Substantia nigra (tissue), 51 donors: ENCODE measurements at places on chromosomes 12 and 14.

DNA sequence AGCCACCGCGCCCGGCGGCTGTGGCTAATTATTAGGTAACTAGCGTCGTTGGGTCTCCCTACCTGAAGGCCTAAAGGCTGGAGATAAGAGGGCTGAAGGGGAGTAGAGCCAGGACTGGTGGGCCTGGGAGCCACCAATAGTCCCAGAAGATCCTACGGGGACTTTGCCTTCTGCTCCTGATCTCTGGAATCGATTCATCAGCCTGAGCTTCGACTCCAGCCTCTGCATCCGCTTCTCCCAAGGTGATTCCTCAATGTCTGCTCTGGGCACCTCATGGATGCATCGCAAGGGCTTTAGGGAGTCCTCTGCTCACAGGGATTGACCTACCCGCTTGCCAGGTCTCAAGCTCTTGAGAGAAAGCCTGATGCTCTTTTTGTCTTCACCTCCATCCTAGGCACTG, 14.7 kb upstream of the KDM2B start:
- DNase-seq = no peak

- DNase-seq = no peak
Measured at GRCh38 chr12:108495054-108495453, 20.0 kb upstream of the FICD start.

- no peak for DNase-seq
Measured at GRCh38 chr12:107650977-107651376, 34.6 kb upstream of the PWP1 start.

- no peak for DNase-seq
Measured at GRCh38 chr12:117360551-117361346, 677 bp downstream of the NOS1 start.

GRCh38 chr12:86917121-86917520, 660.9 kb upstream of the MGAT4C start:
- DNase-seq = no peak

DNA sequence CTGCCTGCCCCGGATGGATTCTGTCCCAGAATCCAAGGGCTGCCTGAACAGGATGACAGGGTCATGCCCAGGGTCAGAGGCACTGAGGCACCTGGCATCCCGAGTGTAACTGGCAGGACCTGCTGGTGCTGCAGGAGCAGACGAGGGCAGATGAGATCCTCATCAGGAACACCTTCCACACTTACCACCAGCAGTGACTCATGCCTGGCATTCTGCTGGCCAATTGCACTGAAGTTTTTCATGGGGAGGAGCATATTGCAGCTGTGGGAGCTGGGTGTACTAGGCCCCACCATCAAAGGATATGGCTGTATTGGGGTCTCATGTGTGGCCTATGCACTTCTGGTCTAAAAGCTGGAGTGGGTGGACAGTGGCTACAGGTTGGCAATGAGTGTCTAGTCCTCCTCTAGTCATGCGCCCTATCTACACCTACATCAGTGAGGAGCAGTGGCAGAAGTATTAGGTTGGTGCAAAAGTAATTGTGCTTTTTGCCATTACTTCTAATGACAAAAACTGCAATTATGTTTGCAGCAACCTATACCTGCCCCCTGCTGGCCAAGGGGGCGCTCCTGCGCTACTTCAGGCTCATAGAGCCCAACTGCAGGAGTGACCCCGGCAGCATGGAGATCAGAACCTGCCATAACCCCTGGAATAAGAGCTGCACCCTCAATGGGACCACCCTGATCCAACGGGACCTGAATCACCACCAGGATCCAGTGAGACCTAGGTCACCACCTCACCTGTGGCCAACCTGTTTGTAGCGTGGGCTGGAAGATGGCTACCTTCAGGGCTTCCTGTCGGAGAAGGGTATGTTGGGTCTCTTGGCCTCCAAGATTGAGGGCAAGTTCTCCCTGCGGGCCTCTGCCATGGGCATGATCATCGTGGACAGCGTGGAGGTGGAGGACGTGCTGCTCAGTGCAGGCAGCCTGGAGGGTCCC, 8.0 kb upstream of the C12orf42 start:
- DNase-seq = peak; percentile 3

DNA sequence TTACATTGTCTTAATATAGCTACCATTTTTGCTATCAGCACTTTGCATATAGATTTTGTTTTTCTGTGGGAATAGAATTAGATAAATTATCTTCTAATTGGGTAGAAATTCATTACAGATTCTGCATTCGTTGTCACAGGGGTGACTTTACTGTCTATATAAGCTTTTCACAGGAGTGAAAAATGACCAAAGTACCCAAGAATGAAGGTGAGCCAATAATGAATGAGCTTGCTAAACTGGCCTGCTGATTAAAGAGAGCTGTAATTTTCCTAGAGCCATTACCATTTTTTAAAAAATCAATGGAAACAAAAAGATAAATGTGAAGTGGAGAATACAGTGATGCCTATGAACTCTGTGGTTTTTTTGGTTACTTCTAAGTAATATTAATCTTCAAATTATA, 504.6 kb downstream of the RPL10L start:
- no peak for DNase-seq

GRCh38 chr12:50057896-50058670, 687 bp downstream of the ASIC1 start:
- DNase-seq = no peak

GRCh38 chr12:112161711-112162110, 36.4 kb downstream of the TRAFD1 start:
- no peak for DNase-seq

DNA sequence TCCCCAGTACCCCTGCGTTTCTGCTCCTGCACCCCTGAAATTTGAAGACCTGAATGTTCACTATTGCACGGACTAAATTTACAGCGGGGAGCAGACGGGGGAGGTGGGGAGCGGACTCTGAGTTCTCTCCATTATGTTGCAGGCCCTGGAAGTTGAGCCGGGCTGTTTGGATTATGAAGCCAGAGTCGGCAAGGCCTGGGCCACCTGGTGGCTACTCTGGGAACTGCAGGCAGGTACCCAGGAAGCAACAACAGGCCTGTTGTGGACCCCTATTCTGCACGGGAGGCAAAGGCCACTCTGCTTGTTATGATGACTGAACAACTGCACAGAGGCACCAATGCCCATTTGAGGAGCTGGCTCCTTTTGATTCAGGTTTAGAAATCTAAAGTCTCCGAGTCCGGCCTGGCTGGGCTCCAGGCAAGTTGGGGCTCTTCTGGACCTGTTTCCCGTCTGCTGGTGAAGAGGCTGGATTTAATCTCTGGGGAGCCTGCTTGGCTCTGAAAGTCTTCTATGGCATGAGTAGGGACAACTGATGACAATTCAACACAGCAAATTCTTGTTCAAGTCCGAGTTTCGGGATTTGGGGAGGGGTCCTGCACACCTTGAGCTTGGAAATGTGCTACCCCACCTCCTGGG, 34.1 kb upstream of the FAM181A start:
- peak; percentile 37 for DNase-seq
